Activated gamma-delta T cell (primary cell): ENCODE measurements at places on chromosomes 2 and 18.

DNA sequence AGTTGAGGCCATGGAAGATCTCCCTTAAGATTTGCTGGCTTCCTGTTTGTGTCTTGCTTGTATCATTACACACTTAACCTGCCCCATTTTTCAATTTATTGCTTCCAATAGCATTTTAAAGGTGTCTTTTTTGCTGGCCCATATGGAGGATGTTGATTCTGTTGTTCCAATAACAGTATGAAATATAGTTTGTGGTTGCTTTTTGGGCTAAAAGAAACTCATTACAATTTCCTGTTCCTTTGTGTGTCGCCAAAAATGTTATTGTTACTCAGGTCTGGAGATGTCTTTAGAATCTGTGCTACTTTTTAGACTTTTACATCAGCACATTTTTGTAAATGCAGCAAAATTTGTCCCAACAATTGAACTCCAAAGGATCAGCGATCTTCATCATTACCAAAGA lies 234.0 kb upstream of the ITGA4 start:
- no peak for DNase-seq

GRCh38 chr2:152603166-152603565 lies 114.1 kb downstream of the PRPF40A start:
- DNase-seq = no peak

DNA sequence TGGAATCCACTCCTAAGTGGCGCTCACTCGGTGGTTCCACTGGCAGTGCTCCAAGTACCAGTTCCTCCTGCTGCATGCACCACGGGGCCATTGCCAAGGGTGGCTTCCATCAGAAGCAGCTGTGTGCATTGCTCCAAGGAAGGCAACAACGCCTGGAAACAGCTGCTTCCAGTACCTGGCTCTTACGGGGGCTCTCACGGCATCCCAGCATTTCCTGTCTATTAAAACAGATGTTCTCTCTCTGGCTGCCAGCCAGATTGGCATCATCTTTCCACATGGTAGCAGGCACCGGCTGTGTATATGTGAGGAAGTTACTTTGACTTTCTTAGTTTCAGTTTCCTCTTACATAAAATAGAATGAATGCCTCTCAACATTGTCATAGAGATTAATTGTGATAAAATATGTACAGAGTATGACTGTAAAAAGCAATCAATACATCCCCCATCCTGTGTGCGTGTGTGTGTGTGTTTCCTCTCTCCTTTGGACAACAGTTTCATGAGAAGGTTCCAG lies 84.9 kb downstream of the CMPK2 start:
- DNase-seq = no peak

DNA sequence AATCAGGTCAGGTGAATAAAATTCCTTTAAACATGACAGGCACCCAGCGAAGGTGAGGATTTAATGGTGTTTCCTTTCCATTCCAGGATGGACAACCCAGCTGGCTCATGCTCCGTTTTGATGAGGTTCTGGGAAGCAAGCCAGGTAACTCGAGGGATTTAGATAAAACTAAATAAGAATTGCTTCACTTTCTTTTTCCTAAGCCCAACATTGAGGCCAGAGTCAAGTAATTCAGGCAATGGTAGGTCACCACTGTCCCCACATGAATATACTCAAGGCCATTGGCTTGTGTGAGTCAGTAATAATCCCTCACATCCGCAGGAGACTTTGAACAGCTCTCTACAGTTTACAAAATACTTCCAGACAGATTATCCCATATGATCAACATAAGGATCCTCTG lies 16.2 kb upstream of the LRATD1 start:
- no peak for DNase-seq

- no peak for DNase-seq
Observed at GRCh38 chr18:35163721-35164120, 77.1 kb upstream of the ZNF397 start.

DNA sequence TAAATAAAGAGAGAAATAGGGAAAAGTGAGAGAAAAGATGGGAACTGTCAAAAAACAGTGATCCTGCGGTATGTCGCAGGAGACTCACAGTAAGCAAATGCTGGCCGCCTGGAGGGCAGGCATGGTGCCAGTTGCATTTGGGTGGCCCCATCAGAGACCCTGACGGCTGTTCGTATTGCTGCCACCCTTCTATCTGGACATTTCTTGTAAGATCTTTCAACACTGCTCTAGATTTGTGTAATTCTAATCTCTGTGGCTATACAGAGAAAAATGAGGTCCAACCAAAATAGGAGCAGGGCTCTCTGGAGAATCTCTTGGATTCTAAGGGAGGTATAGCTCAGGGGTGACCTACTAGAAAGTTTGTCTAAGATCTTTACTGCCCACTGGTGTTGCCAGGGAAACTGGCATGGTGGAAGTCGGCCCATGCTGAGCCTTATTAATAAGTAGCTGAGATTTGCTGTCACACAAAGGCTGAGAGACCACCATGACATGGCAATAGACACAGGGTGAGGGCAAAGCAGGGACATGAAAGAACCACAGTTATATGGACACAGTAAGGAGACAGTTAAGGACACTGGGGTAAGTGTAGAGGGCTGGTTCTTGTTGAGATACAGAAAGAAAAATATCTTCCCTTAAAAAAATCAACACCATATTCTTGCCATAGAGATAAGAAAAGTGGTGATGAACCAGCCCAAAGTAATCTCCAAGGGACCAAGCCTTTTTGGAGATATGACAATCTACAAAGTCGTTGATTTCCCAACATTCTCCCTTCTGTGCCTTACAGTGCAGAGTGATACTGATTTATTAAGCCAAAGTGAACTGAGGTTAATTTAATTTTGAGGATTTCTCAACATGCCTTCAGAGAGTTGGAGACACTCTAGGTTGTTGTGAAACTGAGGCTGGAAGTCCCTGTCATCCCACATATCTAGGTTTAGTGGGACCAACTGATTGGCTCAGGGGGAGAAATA lies 26.4 kb upstream of the FZD7 start:
- no peak for DNase-seq

GRCh38 chr18:6559296-6559695 lies 144.6 kb upstream of the L3MBTL4 start:
- DNase-seq = no peak

- DNase-seq = no peak
Observed at GRCh38 chr2:100453853-100454252, 16.4 kb upstream of the NMS start.

- no peak for DNase-seq
Observed at GRCh38 chr2:160267692-160268091, 67.6 kb upstream of the ITGB6 start.

DNA sequence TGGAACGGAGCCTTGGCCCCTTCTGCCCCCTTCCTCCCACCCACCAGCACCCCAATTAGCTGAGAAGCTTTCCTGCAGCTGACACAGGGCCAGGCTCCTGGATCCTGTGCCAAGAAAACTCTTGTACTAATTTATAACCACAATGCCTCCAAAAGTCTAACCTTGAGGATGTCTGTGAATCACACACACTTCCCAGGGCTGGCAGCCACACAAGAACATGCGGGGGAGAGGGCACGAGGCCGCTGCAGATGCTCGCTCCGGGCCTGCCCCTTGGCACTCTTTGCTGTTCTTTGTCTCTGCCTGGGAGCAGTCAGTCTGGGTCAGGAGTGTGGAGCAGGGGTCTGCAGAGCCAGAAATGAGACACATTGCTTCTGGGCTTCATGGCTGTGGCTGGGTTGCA lies 62.7 kb upstream of the KIF5C start:
- DNase-seq = no peak

- DNase-seq = no peak
Observed at GRCh38 chr2:133605011-133605765, 36.9 kb upstream of the NCKAP5 start.

DNA sequence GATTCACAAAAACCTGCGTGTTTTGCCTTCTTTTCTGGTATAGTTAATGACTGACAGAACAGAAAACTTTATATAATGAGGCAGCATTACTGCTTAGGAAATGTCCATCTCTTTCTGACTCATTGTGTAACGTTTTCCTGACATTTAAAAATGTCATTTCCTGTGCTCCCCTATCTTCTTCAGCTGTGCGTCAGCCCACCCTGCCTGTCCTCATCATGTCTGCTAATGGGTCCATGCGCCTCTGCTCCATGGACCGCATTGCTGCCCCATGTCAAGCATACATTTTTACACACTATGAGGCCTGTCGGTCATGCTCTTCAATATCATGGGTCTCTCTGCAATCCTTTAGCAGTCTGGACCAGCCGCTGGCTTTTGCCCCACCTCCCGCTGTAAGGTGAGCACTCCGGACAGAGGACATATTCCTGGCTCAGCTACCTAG lies 234.3 kb downstream of the CDCA7 start:
- DNase-seq = no peak

- DNase-seq = no peak
Observed at GRCh38 chr2:142190805-142191204, 60.0 kb upstream of the LRP1B start.

- DNase-seq = no peak
Observed at GRCh38 chr2:64234150-64234549, 89.9 kb upstream of the PELI1 start.

GRCh38 chr2:100196786-100197494 lies 54.5 kb upstream of the AFF3 start:
- DNase-seq = no peak

- DNase-seq = no peak
Observed at GRCh38 chr2:95048825-95049682, 23.5 kb downstream of the MAL start.

GRCh38 chr2:98900721-98901120 lies 35.3 kb downstream of the CRACDL start:
- no peak for DNase-seq

GRCh38 chr2:74821177-74822126 lies 12.5 kb upstream of the HK2 start:
- DNase-seq = no peak
